ENCODE measurements at places on chromosomes 1 and 21.

- no peaks in the 10 kb centered on the region for H3K27me3 ChIP-seq
- no peak for DNase-seq
- no peaks in the 10 kb centered on the region for H3K36me3 ChIP-seq
These were observed 88.0 kb downstream of the APP start for GRCh38 chr21:26082549-26082948.

DNA sequence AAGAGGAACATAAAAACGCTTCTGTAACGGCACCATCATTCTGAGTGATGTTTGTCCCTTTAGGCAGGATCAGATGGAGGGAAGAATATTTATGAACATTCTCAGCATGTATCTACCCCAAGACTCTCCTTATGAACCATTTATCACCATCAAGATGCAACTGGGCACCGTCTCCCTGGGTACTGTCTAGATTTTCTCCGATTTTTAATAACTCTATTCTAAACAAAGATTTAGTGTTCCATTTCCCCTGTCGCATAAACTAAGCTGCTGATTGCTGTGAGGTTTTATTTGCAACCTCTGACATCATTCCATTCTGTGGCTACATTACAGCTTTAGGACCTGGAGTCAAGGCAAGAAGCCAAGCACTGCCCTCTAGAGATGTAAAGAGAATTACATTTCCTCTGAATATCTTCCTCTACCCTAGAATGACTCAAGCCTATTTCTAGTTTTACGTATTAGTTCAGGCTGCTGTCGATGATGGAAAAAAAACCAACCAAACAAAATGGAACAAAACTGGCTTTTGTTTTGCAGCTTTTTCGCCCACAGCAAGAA, 130.1 kb upstream of the MAP1LC3C start:
- no peak overlapping the region for H3K27ac ChIP-seq
- H3K4me1 ChIP-seq, result no peaks in the 10 kb centered on the region
- no peaks in the 10 kb centered on the region for H3K27me3 ChIP-seq
- peak; percentile 23 for DNase-seq
- no peaks in the 10 kb centered on the region for H3K36me3 ChIP-seq

- H3K27me3 ChIP-seq, result no peaks in the 10 kb centered on the region
- no peak overlapping the region for H3K4me3 ChIP-seq
- H3K4me1 ChIP-seq, result no peaks in the 10 kb centered on the region
- no peaks in the 10 kb centered on the region for H3K36me3 ChIP-seq
- no peak overlapping the region for H3K27ac ChIP-seq
These were observed 57.9 kb upstream of the TRIM67 start for GRCh38 chr1:231103961-231104360.

- no peaks in the 10 kb centered on the region for H3K27me3 ChIP-seq
- no peak overlapping the region for H3K27ac ChIP-seq
- H3K36me3 ChIP-seq, result no peaks in the 10 kb centered on the region
- peak; percentile 31 for DNase-seq
- no peaks in the 10 kb centered on the region for H3K4me1 ChIP-seq
These were observed 34.4 kb downstream of the KIAA0040 start for GRCh38 chr1:175158170-175158591.

- DNase-seq, result peak; percentile 55
- H3K27me3 ChIP-seq, result no peaks in the 10 kb centered on the region
- H3K4me1 ChIP-seq, result peaks cover 15% of the 10 kb centered on the region
- H3K4me3 ChIP-seq, result peak overlapping the region; percentile 44
- no peak overlapping the region for H3K27ac ChIP-seq
These were observed 66.1 kb downstream of the PBX1 start for GRCh38 chr1:164625004-164625617.

DNA sequence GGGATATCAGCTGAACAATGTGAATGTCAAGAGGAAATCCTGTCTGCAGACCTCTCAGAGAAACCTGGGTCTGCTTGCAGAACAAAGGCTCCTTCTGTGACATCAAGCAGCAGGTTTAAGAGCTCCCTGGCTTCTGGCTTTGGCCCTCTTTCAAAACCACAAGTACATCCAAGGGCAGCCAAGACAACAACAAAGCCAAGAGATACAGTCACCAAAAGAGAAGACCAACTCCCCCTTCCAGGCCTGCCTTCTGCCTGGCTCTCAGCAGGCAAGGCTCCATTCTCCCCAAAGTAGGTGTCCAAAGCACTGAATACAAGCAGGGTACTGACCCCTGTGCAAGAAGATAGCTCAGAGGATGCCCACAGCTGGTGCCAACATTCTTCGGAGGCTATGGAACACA, 11.5 kb downstream of the BCAR3 start:
- H3K27me3 ChIP-seq, result no peaks in the 10 kb centered on the region
- no peak overlapping the region for H3K4me3 ChIP-seq
- H3K27ac ChIP-seq, result peak overlapping the region; percentile 42
- peak; percentile 87 for DNase-seq

DNA sequence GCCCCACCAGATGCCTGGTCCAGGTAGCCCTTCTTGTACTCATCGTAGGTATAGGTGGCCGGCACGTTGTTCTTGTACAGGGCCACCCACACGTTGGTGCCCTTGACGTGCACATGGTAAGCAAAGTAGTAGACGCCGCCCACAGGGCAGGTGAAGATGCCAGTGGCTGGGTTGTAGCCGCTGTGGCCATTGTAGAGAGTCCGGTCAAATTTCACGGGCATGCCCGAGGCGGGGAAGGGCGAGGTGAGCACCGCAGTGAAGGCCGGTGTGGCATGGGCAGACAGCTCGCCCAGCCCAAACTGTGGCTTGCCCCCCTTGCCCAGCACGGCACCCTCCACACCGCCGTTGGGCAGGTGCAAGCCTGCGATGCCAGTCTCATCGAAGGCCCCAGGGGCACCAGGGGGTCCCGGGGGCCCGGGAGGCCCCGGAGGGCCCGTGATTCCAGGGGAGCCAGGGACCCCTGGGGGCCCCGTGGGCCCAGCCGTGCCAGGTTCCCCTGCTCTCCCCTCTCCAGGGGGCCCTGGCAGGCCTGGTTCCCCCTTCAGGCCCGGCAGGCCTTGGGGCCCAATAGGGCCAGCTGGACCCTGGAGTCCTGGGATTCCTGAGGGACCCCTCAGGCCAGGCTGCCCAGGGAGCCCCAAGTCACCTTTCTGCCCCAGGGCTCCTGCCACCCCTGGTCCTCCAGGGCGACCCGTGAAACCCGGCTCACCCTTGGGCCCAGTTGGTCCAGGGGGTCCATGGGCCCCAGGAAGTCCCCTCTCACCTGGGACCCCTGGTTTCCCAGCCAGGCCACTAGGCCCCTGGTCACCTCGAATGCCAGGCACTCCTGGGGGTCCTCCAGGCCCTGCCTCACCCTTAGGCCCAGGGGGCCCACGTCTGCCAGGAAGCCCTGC, 9.2 kb downstream of the ADPRS start:
- no peak overlapping the region for H3K4me3 ChIP-seq
- H3K27ac ChIP-seq, result no peak overlapping the region
- H3K36me3 ChIP-seq, result peaks cover 15% of the 10 kb centered on the region
- H3K4me1 ChIP-seq, result 0 out of 2 replicates have a peak, but pooled peaks cover 3% of the 10 kb centered on the region
- H3K27me3 ChIP-seq, result no peaks in the 10 kb centered on the region

DNA sequence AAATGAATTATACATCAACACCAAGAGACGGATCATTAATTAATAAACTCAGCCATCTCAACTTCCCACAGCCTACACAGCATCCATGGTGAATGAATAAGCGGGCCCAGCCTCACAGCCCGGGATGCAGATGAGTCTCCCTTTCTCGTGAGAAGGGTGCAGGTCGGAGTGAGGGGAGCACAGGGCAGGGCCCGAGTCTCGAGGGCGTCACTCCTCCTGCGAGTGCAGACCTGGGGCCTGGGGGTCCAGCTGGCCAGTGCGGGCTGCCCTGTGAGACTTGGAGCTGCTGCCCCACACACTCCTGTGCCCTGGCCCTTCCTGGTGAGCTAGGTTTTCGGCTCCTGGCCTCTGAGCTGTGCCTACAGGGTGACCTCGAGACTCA, 74.7 kb downstream of the AJAP1 start:
- no peaks in the 10 kb centered on the region for H3K4me1 ChIP-seq
- DNase-seq, result no peak
- H3K4me3 ChIP-seq, result no peak overlapping the region
- H3K36me3 ChIP-seq, result no peaks in the 10 kb centered on the region
- no peak overlapping the region for H3K27ac ChIP-seq

- DNase-seq, result no peak
- no peaks in the 10 kb centered on the region for H3K27me3 ChIP-seq
- H3K4me1 ChIP-seq, result no peaks in the 10 kb centered on the region
- H3K36me3 ChIP-seq, result peaks cover 9% of the 10 kb centered on the region
These were observed 67.2 kb downstream of the BACE2 start for GRCh38 chr21:41235201-41235600.

- no peak for DNase-seq
- no peak overlapping the region for H3K27ac ChIP-seq
- no peaks in the 10 kb centered on the region for H3K36me3 ChIP-seq
- H3K27me3 ChIP-seq, result no peaks in the 10 kb centered on the region
- H3K4me1 ChIP-seq, result no peaks in the 10 kb centered on the region
These were observed 39.8 kb downstream of the ZNF691 start for GRCh38 chr1:42886046-42886739.

DNA sequence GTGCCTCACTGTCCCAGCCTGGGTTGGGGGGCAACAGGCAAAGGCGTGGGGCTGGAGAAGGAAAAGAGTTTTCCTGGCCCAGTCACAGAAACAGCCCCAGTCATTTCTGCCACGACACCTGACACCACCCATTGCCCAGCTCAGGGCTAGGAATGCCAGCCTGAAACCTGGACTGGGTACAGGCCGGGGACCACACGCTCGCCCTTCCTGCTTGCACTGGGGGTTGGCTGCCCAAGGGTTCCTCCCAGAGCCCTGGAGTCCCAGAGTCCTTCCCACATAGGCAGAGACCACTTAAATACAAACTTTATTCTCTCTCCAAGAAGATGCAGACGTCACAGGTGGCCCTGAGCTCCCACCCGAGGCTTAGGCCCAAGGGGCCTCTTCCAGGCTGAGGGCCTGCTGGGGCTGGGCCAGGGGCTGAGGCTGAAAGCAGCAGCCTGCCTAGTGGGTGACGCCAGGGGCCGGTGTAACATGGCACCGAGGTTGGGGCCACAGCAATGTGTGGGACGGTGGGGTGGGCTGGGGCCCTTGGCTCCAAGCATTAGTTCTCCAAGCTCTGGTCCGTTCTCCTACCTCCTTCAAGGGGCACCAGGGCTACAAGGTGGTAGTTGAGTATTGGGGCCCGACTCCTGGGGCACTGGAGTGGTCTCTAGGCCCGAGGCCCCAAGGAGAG, 1.6 kb downstream of the TMEM52 start:
- no peaks in the 10 kb centered on the region for H3K4me1 ChIP-seq
- no peak for DNase-seq
- H3K4me3 ChIP-seq, result no peak overlapping the region
- no peak overlapping the region for H3K27ac ChIP-seq

GRCh38 chr21:38448671-38449385, 49.4 kb downstream of the ERG start:
- no peaks in the 10 kb centered on the region for H3K27me3 ChIP-seq
- H3K36me3 ChIP-seq, result no peaks in the 10 kb centered on the region
- no peak overlapping the region for H3K4me3 ChIP-seq
- DNase-seq, result peak; percentile 50
- 0 out of 2 replicates have a peak, but pooled peaks cover 8% of the 10 kb centered on the region for H3K4me1 ChIP-seq

DNA sequence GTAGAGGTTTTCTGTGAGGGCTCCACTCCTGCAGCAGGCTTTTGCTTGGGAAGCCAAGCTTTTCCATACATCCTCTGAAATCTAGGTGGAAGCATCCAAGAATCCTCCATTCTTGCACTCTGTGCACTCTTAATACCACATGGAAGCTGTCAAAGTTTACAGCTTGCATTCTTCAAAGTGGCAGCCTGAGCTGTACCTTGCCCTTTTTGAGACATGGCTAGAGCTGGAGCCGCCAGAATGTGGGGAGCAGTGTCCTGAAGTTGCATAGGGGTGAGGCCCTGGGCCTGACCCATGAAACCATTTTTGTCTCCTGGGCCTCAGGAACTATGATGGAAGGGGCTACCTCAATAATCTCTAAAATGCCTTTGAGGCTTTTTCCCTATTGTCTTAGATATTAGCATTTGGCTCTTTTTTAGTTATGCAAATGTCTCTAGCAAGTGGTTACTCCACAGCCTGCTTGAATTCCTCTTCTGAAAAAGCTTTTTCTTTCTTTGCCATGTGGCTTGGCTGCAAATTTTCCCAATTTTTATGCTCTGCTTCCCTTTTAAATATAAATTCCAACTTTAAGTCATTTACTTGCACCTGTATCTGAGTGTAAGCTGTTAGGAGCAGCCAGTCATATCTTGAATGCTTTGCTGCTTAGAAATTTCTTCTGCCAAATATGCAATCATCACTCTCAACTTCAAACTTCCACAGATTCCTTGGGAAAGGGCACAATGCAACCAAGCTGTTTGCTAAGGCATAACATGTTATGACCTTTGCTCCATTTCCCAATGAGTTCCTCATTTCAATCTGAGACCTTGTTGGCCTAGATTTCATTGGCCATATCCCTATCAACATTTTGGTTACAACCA, 92.1 kb upstream of the ARTN start:
- no peak overlapping the region for H3K27ac ChIP-seq
- H3K27me3 ChIP-seq, result no peaks in the 10 kb centered on the region
- no peaks in the 10 kb centered on the region for H3K4me1 ChIP-seq
- no peak overlapping the region for H3K4me3 ChIP-seq
- peaks cover 4% of the 10 kb centered on the region for H3K36me3 ChIP-seq
- no peak for DNase-seq

- H3K27ac ChIP-seq, result no peak overlapping the region
- H3K27me3 ChIP-seq, result no peaks in the 10 kb centered on the region
- no peak overlapping the region for H3K4me3 ChIP-seq
- DNase-seq, result no peak
- H3K36me3 ChIP-seq, result no peaks in the 10 kb centered on the region
These were observed 19.8 kb downstream of the ADGRB2 start for GRCh38 chr1:31744165-31744888.

GRCh38 chr1:31239653-31240241, at the start of gene NKAIN1:
TSS of gene NKAIN1 (minus strand) at chr1:31239887. CDS start at chr1:31239547, 340 bp downstream.
- peak within 1 kb of the TSS; percentile 54 for H3K4me3 ChIP-seq
- no peaks in the 10 kb centered on the region for H3K36me3 ChIP-seq
- peaks cover 52% of the 10 kb centered on the region for H3K27me3 ChIP-seq
- no peak within 1 kb of the TSS for H3K27ac ChIP-seq
- H3K4me1 ChIP-seq, result peaks cover 6% of the 10 kb centered on the region

GRCh38 chr1:64765826-64766225, 21.0 kb downstream of the RAVER2 start:
- no peak overlapping the region for H3K27ac ChIP-seq
- H3K4me1 ChIP-seq, result no peaks in the 10 kb centered on the region
- no peak overlapping the region for H3K4me3 ChIP-seq
- DNase-seq, result no peak
- H3K36me3 ChIP-seq, result peaks cover 3% of the 10 kb centered on the region

- H3K27me3 ChIP-seq, result no peaks in the 10 kb centered on the region
- no peaks in the 10 kb centered on the region for H3K36me3 ChIP-seq
- H3K27ac ChIP-seq, result no peak overlapping the region
- no peaks in the 10 kb centered on the region for H3K4me1 ChIP-seq
These were observed 824.8 kb downstream of the ADGRL2 start for GRCh38 chr1:82625537-82625936.

DNA sequence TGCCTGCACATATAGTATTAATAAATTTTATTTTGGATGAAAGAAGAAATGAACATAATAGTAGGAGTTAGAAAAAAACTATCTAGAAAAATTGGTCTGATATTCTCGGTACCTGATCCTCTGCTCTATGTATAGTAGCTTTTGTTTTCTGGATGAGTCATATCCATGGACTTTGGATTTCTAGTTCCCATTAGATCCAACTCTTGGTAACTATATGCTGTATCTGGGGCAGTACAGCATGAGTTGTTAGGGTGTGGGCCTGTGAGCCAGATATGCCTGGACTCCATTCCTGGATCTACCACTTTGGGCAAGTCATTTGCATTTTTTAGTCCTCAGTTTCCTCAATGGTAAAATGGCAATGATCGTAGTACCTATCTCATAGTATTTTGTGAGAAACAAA, 372.2 kb upstream of the PKN2 start:
- no peak overlapping the region for H3K27ac ChIP-seq
- H3K4me1 ChIP-seq, result no peaks in the 10 kb centered on the region
- H3K27me3 ChIP-seq, result no peaks in the 10 kb centered on the region
- no peak for DNase-seq
- H3K4me3 ChIP-seq, result no peak overlapping the region
- no peaks in the 10 kb centered on the region for H3K36me3 ChIP-seq
